ENCODE measurements at places on chromosomes 11 and 22.

DNA sequence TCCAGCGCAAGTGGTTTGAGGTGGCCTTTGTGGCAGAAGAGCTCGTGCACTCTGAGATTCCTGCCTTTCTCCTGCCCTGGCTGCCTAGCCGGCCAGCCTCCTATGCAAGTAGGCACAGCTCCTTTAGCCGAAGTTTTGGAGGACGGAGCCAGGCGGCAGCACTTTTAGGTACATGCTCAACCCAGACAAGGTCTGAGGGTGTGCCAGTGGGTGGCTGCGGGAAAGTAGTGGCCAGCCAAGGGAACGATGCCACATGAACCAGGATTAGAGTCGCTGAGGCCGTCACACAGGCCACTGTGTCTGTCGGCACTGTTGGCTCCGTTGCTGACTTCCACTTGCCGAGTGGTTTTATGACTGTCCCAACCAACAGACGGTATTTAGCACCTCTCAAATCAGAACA lies 64.8 kb upstream of the YWHAH start:
- no peak for DNase-seq

DNA sequence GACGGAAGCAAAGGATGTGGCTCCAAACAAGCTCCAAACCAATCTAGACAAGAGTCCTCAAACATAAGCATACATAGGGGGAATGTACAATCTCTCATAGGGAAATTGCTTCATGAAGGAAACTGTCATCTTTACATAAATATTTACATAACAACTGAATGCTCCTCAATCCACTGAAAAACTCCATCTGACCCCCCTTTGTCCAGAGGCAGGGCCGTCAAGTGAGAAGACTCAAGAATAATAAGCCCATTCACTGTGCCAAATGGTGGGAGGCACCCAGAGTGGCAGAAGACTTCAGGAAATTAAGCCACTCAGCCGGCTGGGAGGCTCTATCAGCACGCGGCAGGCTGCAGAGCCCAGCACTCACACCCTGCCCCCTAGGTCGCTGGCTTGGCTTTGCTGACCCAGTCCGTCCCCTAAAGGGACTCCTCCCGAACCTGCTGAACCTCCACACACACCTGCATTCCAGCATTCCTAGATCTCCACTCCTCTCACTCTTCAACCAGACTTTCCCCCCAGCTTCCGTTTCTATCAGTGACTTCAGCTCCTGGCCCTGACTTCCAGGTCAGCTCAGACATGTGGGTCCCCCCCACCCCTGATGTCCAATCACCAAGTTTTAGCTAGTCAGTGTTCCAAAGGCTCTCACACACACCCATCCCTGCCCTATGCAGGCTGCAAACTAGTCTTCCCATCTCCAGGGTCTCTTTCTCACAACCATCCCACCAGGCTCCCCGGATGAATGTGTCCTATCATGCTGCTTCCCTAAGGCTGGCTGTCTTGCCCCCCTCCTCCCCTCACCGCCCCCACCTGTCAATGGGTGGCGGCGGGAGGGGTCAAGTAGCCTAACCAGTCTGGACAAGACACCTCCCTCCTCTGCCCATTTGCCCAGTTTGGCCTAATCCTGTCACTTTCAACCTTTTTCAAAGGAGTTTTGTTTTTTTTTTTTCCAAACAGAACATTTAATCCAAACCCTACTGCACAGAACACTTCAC lies 11.3 kb downstream of the VPS37C start:
- DNase-seq, result no peak

GRCh38 chr11:109788948-109789490 lies 304.2 kb upstream of the ZC3H12C start:
- no peak for DNase-seq

GRCh38 chr11:22677153-22677903 lies 10.9 kb downstream of the GAS2 start:
- no peak for DNase-seq

Data from stimulated activated CD4-positive, alpha-beta T cell treated with anti-CD3 and anti-CD28 coated beads, Interleukin-1b, Interleukin-23, amount 100 ng/mL, for 4 hours (primary cell).